ENCODE measurements at places on chromosomes 3 and 15.
A peak's percentile ranks its signal among the peaks of the same experiment; 100 is the strongest.

DNA sequence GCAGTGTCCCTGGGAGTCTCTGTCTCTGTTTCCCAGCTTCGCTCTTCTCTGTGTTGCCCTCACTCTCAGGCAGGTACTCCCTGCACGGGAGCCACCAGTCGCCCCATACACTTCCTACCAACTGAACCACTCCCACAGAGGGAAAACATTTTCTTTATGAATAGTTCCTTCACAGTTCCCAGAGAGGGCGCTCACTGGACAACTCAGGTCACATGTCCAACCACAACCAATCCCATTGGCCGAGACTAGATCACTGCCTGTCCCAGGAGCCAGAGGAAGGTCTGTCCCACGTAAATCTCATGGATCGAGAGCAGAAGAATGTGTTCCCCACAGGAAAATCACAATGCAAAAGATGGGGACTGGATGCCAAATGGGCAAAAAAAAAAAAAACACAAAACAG is 26.1 kb downstream of the GRK7 start:
- no peak for DNase-seq

DNA sequence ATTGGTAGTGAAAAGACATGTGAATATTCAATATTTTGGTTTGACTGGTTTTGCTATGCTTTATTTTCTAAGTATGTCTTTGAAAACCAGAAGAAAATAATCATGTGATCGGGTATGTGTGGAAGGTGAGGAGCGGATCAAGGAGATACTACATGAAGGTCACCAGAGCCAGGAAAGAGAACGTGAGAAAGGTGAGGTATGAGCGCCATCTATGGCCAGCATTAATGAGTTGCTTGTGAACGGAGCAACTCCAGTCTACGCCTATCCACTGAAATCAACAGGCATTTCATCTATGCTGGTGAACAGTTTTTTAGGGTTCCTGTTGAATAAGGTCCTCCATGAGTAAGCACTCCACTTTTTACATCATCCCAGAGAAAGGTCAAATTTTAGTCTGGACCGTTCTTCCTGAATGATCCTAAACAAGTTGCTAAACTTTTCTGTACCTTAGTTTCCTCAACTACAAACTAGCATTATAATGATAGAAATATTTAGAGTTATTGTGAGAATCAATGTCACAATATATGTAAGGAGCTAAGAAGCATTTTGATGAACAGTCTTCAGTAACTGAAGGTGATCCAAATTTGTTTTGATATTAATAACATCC is 1435.2 kb upstream of the CADM2 start:
- no peak for DNase-seq

GRCh38 chr3:48686538-48687219 is 964 bp upstream of the NCKIPSD start:
- DNase-seq, result no peak

GRCh38 chr3:123447749-123448517 is 957 bp downstream of the ADCY5 start:
- peak; percentile 45 for DNase-seq

- DNase-seq, result no peak
These were observed 47.9 kb upstream of the CADPS start for GRCh38 chr3:62923066-62923465.

GRCh38 chr3:182637350-182638110 is 155.8 kb upstream of the ATP11B start:
- DNase-seq, result no peak

GRCh38 chr3:122912772-122913538 is 114.6 kb downstream of the SEMA5B start:
- no peak for DNase-seq

DNA sequence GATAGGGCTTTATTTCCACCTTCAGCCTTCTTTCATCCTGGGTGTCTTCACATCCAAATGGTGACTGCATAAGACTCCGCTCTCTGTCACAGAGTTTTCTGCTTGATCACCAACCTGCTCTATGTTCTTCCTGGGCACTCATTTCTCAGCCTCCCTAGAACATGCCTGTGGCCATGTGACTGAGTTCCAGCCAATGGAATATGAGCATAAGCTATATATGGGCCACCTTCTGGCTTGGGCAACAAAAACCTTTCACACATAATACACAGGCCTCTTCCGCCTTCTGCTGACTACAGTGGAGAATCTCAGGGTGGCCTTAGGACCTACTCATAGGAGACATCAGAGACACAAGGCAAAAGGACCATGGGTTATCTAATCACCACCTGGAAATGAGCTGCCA is 51.2 kb upstream of the MED12L start:
- no peak for DNase-seq

- DNase-seq, result no peak
These were observed 183.6 kb downstream of the ANXA2 start for GRCh38 chr15:60214201-60214600.

GRCh38 chr3:180827171-180827570 is 85.3 kb upstream of the FXR1 start:
- DNase-seq, result no peak

DNA sequence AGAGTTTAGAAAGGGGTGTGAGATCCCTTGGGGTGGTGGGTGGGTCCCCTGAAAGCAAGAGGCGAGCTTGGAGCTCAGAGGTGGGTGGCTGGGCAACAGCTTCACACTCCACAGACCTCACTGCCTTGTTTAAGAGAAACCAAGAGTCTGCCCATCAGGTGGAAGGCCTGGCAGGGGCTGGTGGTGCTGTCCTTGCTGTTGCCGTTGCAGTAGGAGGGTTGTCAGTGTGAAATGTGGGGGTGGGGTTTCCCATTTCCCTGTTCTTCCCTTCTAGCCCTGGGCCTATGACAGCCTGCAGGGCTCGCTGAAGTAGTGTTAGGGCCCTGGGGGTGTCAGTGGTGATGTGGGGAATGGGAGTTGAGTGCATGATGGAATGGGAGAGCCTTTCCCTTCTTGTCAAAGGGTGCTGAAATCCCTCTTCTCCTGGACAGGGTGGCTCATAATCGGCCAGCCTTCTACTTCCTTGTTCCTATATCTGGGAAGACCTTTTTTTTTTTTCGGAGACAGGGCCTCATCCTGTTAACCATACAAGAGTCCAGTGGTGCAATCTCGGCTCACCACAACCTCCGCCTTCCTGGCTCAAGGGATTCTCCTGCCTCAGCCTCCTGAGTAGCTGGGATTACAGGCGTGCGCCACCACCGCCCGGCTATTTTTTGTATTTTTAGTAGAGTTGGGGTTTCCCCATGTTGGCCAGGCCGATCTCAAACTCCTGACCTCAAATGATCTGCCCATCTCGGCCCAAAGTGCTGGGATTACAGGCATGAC is 4.3 kb downstream of the PLEKHO2 start:
- no peak for DNase-seq

DNA sequence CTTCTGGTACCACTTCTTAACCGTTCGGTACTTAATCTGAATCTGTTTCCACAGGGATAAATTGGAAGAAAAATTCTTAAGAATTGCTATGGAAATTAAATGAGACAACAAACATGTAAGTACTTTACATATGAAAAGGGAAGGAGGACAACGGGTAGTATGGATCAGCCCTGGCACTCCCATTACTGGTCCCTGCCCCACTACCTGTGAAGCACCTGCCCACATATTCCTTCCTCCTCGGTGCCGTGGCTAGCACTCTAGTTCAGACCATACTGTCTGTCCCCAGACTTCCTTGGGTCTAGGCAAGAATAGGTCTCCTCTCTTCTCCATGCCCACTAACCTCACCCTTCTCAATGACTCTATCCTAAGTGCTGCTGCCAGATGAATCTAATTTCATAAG is 46.2 kb downstream of the SHQ1 start:
- DNase-seq, result no peak

- DNase-seq, result no peak
These were observed 27.4 kb downstream of the SH3GL3 start for GRCh38 chr15:83474578-83474977.

- DNase-seq, result no peak
These were observed 52.0 kb downstream of the CCR3 start for GRCh38 chr3:46293991-46294833.

- no peak for DNase-seq
These were observed 361.6 kb downstream of the RBMS3 start for GRCh38 chr3:29642393-29643033.

Data from mesothelial cell of epicardium (in vitro differentiated cells).